ENCODE measurements at places on chromosomes 1 and 21.

DNA sequence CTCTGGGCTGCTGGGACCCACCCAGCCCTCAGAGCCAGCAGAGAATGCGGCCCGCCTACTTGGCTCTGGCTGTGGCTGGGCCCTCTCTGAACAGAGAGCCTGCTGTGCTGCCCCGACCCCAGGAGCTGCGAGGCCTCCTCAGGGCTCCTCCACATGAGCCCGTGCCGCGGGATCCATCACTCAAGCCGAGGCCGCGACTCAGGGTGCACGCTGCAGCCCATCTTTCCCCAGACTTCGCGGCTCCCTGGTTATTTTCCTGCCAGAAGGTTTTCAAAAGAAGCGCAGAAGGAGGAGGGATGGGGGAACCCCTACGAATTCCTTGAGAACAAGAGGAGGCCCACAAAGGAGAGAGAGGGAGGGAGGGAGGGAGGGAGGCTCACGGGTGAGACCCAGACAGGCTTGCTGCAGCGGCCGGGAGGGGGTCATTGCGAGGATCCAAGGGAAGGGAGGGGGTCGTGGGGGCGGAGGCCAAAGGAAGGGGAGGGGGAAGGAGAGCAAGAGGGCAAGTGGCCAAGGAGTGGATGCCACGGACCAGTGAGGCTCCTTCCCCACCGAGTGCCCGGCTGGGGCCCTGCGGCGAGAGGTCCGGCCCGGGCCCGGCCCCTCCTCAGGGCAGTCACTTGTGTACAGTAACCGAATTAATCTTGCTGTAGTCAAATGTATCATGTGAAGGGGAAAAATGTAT lies 146.8 kb downstream of the CASZ1 start:
- no peak for DNase-seq

DNA sequence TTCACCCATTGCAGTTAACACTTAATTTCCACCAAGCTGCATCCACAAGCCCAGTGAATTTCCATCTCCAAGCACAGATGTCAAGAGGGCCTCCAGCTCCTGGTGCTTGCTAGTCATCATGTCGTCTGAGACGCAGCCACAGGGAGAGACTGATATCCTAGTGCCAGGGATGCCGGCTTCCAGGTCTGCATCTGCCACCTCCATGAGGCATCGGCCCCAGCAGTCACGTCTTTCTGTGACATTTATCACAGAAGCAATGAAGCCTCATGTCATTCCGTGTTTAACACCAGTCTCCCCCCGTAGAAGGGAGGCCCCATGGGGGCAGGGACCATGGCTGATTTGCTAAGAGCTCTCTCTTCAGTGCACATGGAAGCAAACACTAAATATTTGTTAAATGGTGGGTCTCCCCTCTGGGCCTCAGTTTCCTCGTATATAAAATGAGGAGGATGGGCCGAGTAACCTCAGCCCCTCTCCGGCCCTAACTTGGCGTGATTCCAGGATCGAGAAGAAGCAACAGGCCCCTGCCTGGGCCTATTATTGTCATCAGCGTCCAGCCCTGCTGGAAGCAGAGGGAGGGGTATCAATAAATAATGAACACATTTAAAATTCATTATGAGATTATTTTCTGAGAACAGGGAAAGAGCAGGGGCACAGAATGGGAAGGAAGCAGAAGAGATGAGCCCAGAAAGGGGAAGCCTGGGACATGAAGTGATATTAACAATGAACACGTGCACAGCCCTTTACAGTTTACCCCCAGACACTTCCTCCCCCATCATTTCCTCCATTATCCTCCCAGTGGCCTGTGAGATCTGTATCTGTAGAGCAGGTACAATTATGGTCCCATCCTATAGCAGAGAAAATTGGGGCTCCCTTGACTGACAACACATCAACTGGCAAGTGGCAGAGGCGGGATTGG lies 837 bp upstream of the C1QB start:
- no peak for DNase-seq

GRCh38 chr1:248926401-248927182 lies 20.6 kb downstream of the PGBD2 start:
- DNase-seq, result peak; percentile 27

DNA sequence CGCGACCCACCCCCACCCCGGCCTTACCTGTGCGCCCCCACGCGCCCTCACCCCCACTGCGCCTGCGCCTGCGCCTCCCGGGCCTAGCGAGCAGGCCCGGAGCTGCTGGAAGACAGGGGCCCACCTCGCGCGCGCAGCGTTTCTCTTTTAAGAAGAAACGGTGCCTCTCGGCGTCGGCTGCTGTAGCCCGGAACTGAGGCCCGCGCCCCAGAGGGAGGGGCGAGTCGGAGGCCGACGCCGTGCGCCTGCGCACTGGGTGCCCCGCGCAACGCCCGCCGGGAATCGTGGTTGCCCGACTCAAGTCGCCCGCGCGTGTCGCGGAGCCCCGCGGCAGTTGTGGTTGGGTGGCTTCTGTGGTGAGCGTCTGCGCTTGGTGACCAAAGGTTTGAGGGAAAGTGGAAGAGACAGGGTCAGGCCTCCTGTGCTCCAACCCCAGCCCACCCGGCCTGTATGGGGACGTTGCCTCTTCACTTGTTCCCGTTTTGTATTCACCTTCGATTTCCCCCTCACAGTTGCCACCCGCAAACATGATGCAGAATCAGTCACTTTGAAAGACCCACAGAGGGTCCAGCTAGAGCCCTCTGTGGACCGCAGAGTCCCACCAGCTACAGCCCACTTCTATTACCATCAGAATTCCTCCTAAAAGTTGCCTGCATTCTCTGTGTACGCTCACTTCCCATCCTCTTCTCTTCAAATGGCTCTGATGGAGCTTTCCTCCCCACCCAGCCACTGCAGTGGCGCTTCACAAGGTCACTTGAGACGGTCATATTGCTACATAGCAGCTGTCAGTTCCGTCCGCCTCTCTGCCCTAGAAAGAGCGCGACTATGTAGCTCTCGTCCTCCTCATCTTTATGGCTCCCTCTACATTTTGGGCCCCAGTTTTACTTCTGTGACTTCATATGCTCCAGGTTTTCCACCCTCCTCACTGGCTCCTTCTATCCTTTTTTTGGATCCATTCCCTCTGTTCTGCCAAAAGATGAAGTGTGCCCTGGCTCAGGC lies at the start of gene ZNF692:
TSS of gene ZNF692 (minus strand) at position 195 of the 999 bp plus-strand sequence. CDS start 776 bp downstream, outside the sequence.
- peak; percentile 96 for DNase-seq

DNA sequence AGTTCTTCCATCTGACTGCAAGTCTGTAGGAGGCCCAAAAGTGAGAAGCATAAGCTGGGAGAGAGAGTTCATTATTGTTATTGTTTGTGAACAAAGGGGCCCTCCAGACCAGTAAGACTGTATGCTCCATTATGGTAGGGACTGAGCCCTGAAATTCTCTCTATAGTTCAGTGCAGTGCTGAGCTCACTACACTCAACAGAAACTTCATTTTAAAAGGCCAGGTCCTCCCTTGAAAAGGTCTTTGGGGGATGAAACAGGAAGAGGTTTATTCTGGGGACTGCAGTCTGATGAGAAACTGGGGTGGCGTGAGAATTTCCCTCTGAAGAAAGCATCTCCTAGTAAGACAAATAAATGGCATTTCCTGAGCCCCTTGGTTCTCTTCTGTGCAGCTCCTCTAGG lies 5.5 kb upstream of the GATAD2B start:
- DNase-seq, result no peak

GRCh38 chr1:218315638-218316037 lies 29.5 kb upstream of the TGFB2 start:
- no peak for DNase-seq
